ENCODE measurements at places on chromosomes 5 and 9.

DNA sequence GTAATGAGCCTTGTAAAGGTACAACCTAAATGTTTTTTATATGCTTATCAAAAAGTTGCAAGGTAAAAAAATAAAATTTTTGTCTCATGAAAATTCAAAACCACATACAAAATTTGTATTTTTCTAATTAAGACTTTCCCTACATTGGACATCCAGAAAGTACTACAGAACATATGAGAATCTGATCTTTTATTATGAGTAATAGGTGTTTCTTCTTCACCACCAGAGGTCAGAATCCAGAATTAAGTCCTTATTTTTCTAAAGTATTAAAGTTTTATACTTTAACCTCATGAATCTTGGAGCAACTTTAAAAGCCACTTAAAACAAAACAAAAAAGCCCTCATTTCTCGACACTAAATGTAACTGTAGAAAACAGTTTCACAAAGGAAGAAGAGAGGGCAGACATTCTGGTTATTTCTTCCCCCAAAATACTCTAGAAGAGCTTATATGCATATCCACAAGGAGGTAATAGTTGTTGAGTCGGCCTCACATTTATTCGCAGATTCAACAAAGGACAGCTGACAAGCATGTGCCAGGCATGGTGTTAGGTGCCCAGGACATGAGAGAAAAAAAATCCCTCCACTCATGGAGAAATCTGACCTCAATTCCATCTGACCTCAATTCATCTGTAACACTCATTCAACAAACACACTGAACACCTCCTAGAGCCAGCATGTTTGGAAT lies 69.3 kb downstream of the MLLT3 start:
- DNase-seq = no peak

- DNase-seq = no peak
These were observed 52.5 kb upstream of the C9orf72 start for GRCh38 chr9:27625751-27626150.

DNA sequence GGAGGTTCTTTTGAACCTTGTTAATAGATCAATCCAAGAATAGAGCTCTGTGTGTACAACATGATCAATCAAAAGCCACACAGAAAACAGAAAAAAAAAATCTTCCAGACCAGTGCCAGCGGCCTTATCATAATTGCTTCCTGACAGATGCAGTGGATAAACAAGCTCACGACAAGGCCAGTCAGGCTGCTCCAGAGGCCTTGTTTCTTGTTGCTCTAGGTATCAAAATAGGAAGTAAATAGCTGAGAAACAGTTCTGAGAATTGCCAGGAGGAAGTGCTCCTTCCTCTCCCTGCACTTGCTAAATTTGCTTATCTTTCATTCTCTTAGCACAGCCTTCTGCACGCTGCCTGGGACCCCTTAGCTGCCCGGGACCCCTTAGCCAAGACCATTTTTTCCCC lies 199.0 kb upstream of the TARS1 start:
- DNase-seq = no peak

DNA sequence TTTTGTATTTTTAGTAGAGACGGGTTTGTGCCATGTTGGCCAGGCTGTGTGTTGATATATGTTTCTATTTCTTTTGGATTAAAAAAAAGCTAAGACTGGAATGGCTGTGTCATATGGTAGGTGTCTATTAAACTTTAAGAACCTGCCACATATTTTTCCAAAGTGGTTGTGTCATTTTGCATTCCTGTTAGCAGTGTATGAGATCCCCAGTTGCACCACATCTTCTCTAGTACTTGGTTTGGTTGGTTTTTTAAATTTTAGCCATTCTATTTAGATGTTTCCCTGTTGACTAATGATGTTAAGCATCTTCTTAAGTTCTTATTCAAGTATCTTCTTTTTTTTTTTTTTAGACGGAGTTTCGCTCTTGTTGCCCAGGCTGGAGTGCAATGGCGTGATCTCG lies 36.2 kb upstream of the MEGF9 start:
- no peak for DNase-seq

GRCh38 chr5:58786035-58786434 lies 203.2 kb downstream of the RAB3C start:
- no peak for DNase-seq

Data from activated naive CD8-positive, alpha-beta T cell treated with anti-CD3 and anti-CD28 coated beads, Interleukin-2, amount 50 U/mL, for 16 hours (primary cell).